ENCODE measurements at places on chromosomes 1 and 21.
A peak's percentile ranks its signal among the peaks of the same experiment; 100 is the strongest.

GRCh38 chr1:76644139-76644538 lies 223.1 kb upstream of the ST6GALNAC5 start:
- no peak for DNase-seq

- DNase-seq = no peak
These were observed 55.6 kb downstream of the SLC19A1 start for GRCh38 chr21:45486443-45487160.

DNA sequence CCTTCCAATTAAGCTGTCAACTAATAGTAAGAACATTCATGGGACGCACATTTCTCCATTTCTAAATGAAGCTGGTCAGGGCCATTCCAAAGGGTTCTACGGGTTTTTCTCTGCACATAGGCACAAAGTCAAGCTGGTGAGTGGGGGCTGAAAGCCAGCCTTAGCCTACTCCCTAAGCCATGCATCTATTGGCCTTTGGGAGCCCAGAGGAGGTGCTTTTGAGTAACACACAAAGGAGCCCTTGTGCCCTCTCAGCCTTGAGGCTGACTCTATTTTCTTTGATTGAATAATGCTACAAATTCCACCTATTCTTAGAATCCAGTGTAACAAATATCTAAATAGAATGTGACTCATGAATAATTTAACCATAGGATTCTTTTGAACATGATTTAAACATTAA lies 73.6 kb downstream of the RGS13 start:
- no peak for DNase-seq

DNA sequence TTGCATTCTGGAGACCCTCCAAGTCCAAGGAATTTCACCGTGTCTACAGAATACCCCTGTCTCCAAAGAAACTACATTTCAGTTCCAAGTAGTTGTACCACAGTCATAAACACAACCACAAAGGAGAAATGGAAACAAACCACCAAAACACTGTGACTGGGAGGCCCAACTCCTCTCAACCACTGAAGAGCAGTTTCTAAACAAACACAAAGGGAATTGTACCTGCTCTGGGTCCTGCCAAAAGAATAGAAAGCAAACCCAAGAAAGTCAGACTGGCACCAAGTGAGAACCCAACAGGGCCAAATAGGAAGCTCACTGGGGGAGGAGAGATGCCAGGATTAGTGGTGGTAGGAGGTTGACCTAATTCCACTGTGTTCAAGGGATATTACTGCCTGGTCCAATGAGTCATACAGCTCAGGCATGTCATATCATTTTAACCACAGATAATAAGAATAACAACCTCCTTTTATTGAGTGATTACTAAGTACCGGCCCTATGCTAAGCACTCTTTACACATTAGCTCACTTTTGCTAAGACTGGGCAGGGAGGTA lies 123.9 kb upstream of the PPP2R5A start:
- no peak for DNase-seq

- DNase-seq = no peak
These were observed 272.9 kb downstream of the ADGRL2 start for GRCh38 chr1:82073659-82074058.

DNA sequence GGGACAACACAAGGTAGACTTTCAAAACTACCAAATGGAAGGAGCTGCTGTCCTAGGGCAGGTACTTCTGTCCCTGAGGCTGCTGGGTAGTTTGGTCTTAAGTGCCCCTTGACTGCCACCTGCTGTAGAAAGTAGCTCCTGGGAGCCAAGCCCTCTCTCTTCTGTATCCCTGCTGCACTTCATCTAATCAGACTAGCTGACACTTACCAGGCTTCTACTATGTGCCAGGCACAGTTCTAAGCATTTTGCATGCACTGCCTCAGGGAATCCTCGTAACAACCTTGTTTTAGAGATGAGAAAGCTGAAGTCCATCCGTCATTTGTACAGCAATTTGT lies 15.9 kb upstream of the SRSF4 start:
- peak; percentile 22 for DNase-seq

- no peak for DNase-seq
These were observed 520 bp downstream of the TNFRSF18 start for GRCh38 chr1:1205769-1206375.

GRCh38 chr1:111987502-111987901 lies 2.0 kb downstream of the KCND3 start:
- DNase-seq = no peak

DNA sequence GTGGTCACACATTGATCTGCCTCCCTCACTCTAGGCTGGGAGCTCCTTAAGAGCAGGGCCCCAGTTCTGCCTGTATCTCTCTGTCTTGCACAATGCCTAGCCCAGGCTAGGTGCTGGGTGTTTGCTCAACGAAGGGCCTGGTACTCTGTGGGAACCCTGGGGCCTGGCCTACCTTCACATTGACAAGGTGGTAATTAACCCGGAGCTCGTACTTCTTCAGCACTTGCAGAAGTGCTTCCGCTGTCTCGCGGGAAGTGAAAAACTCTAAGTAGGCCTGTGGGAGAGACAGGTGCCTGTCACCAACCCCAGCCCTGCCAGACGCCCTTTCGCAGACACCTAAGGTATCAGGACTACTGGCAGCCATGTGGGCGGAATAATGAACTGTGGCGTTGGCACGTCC lies 13.7 kb downstream of the MTHFR start:
- DNase-seq = no peak

DNA sequence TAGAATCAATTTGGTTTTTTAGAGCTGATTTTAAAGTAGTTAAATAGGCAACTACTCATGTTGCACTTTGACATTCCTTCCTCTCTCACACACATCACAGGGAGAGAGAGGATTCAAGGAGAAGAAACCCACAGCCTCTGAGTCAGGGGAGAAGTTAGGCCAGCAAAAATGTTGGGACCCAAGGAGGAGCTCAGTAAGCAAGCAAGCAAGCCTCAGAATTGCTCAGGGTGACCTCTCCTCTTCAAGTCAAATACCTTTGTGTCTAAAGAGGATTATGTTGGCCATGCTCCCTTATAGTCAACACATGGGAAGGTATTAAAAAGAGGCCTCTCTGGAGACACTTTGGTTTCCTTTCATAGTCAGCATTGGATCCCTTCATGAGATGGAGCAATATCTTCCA lies 80.5 kb upstream of the WARS2 start:
- DNase-seq = no peak

GRCh38 chr21:15031790-15032357 lies 32.9 kb downstream of the NRIP1 start:
- no peak for DNase-seq

- no peak for DNase-seq
These were observed 27.3 kb upstream of the GLIS1 start for GRCh38 chr1:53766194-53766742.

DNA sequence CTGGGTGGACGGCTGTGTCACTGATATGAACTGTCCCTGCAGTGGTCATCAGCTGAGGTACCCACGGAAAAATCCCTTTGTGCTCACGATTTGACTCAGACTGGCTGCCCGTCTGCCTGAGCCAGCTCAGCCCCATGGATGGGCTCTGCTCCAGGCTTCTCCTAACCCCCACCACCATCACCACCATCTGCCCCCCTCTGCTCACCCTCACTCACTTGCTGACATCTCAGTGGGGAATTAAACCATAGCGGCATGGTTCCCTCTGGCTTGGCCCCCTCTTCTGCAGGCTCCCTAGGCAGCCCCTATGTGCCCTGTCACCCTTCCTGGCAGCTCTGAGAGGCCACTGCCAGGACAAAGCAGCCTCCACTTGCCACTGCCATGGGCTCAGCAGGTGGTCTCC lies 17.3 kb downstream of the SLC6A9 start:
- no peak for DNase-seq

DNA sequence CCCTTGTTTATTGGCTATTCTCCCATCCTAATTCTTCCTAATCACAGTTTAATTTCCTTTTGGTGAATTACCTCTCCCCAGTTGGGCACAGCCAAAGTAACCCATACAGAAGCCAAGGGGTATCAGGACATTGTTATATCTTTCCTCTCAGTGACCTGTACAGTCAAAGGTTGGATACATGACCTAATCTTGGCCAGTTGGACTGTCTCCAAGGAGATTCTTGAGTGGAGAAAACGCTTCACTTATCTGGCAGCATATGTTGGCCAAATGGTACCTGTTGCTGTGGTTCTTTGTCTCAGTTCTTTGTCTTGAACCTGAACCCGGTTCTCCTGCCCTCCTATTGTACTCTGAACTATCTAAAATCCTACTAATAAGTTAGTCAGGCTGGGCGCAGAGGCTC lies 15.3 kb upstream of the TBCE start:
- DNase-seq = no peak
